ENCODE measurements at places on chromosomes 1 and 21. TPM values are rescaled to one million over a fixed set of nuclear protein-coding genes. Genes with fewer than 3 reads are reported as not detected.

DNA sequence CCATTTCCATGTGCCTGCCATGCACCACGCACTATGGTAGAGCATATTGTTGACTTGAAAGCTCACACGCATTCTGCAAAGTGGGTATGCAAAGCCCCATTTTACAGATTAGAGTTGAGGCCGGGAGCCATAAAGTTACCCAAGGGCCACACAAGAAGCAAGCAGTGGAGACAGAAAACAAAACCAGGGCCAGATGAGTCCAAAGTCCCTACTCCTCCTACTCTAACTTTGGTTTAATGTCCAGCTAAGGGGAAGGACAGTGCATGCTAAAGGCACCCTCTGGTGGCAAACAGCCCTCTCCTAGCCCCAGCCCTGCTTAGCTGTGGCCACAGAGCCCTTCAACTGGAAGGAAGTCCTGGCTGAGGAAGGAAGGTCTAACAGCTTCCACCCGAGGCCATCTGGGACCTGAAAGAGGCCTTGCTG, 74.9 kb downstream of the SLC66A1 start:
- DNase-seq = no peak
- no peak overlapping the region for H3K27ac ChIP-seq
- H3K4me1 ChIP-seq = peaks cover 60% of the 10 kb centered on the region
- peaks cover 60% of the 10 kb centered on the region for H3K36me3 ChIP-seq
- no peak overlapping the region for H3K4me3 ChIP-seq
- H3K27me3 ChIP-seq = no peaks in the 10 kb centered on the region

GRCh38 chr21:35147439-35147838, 98.3 kb upstream of the RUNX1 start:
- no peaks in the 10 kb centered on the region for H3K36me3 ChIP-seq
- H3K27me3 ChIP-seq = no peaks in the 10 kb centered on the region
- no peak for DNase-seq
- H3K4me1 ChIP-seq = no peaks in the 10 kb centered on the region

- H3K4me3 ChIP-seq = no peak overlapping the region
- H3K36me3 ChIP-seq = no peaks in the 10 kb centered on the region
- no peaks in the 10 kb centered on the region for H3K4me1 ChIP-seq
- peaks cover 6% of the 10 kb centered on the region for H3K27me3 ChIP-seq
- no peak overlapping the region for H3K27ac ChIP-seq
These were observed 244.6 kb downstream of the TRABD2B start for GRCh38 chr1:47752559-47752958.

DNA sequence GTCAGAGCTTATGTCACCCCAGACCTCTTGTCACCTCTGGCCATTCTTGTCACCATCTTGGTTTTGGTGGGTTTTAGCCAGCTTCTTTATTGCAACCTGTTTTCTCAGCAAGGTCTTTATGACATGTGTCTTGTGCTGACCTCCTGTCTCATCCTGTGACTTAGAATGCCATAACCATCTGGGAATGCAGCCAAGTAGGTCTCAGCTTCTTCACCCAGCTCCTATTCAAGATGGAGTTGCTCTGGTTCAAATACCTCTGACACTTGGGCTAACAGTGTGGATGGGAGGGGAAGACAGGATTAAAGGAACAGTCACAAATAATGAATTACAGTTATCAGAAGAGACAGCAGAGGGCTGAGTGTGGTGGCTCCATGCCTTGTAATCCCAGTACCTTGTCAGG, 30.5 kb upstream of the PIK3CD start:
- peaks cover 5% of the 10 kb centered on the region for H3K4me1 ChIP-seq
- H3K4me3 ChIP-seq = no peak overlapping the region
- no peak for DNase-seq

- H3K27me3 ChIP-seq = no peaks in the 10 kb centered on the region
These were observed 67.1 kb upstream of the GCLM start for GRCh38 chr1:93976291-93976690.

Gene TSPAN2
- 1.6 TPM for total RNA-seq

Gene MATN1
- total RNA-seq = 2.5 TPM

Gene CDC20
- 1.1 TPM for total RNA-seq
